ENCODE measurements at places on chromosomes 12 and 14.

DNA sequence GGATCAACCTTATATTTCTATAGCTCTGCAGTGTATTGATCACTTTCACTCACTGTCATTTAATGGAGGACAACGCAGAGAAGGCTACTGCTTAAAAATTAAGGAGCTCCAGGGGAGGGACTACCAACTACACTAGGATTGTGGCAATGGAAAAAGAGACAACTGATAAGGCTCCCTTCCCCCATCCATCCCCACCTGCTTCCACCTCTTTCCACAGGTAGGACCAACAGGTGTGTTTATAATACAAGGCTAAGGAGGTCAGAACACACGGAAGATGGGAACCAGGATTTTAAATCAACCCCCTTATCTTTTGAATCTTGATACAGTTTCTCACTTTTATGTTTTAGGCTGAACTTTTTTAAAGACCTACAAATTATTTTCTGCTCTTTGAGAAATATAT lies 90.8 kb downstream of the STAB2 start:
- DNase-seq = no peak

GRCh38 chr14:29836395-29836794 lies 91.3 kb downstream of the PRKD1 start:
- DNase-seq = no peak

- no peak for DNase-seq
These were observed 23.2 kb downstream of the NT5DC3 start for GRCh38 chr12:103817791-103818190.

GRCh38 chr14:77955816-77956484 lies 156.0 kb downstream of the ADCK1 start:
- DNase-seq = no peak

GRCh38 chr12:97375310-97375709 lies 87.3 kb upstream of the RMST start:
- no peak for DNase-seq

All from activated CD4-positive, alpha-beta T cell treated with anti-CD3 and anti-CD28 coated beads, Interleukin-2, amount 50 U/mL, for 24 hours (primary cell).